ENCODE measurements at places on chromosomes 13 and 19.

- peak; percentile 82 for DNase-seq
Observed at GRCh38 chr13:112587764-112588489, at the start of gene TUBGCP3. Gene TUBGCP3, minus strand, starts transcription at chr13:112588153. Its CDS starts 173 bp downstream, at chr13:112587980.

GRCh38 chr19:988081-988480 lies 3.9 kb downstream of the WDR18 start:
- no peak for DNase-seq

GRCh38 chr13:70338609-70339008 lies 230.4 kb upstream of the KLHL1 start:
- DNase-seq, result no peak

GRCh38 chr19:28563964-28564921 lies 648.7 kb downstream of the UQCRFS1 start:
- no peak for DNase-seq

DNA sequence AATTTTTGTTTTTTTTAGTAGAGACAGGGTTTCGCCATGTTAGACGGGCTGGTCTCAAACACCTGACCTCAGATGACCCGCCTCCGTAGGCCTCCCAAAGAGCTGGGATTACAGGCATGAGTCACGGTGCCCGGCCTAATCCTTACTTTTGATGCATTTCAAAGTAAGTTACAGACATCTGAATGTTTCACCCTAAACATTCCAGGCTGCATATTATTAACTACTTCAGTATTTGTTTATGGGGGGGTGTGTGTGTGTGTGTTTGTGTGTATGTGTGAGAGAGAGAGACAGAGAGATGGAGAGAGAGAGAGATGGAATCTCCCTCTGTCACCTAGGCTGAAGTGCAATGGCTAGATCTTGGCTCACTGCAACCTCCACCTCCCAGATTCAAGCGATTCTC lies 13.1 kb downstream of the SULT2B1 start:
- no peak for DNase-seq

DNA sequence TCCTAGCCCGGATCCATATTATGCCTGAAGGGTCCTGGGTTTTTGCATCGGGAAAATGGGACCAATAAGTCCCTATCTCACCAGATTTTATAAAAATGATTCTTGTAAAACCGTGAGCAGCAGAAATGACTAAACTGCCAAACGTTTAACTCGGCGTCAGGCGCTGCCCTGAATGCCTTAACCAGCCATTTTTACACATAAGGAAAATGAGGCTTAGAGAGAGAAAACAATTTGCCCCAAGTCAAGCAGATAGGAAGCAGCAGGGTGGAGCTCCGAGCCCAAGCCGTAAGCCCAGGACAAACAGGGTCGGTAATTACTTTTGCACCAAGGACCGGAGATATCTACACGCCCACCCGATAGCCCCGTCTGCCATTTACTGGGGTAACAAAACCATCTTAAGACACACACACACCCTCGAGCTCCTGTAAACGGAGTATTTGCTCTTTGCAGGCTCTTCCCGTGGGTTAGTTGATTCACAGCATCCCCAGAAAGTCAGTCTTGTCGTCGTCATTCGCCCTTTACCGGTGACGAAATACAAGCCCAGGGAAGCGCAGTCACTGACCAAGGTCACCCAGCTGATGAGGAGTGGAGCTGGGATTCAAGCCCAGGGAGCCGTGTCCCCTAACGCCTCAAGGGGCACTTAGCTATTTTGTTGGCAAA lies 16.0 kb upstream of the MRI1 start:
- no peak for DNase-seq

GRCh38 chr13:77305266-77305665 lies 21.6 kb downstream of the MYCBP2 start:
- DNase-seq, result no peak

DNA sequence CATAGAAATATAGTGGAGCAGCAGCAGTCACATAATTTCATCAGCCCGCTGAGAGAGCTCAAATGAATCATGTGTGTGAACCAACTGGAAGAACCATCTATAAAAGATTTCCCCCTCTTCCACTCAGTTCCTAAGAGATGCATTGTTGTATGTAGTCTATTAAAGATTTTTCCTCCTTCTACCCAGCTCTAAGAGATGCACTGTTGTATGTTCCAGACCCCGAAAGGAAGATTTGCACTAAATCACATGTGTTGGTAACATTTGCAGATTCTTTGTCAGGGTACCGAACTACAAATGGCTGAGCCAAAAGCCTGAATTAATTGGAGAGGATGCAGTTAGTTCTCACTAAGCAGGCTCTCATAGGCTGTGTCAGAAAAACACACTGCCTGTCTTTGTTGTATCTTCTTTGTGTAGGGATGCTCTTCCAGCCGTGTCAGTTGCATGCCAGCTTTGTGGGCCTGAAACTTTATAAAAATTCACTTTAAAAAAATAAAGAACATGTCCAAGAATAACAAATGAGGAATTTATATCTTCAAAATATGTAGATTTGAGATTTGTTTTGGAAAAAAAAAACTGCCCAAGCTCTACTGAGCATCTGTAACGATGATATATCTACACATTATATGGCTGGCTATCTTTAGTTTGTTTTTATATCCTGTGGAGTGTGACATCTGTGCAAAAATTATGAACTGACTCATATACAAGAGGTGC lies 223.1 kb downstream of the MZT1 start:
- no peak for DNase-seq
